Upper lobe of right lung (tissue), 1 donor: ENCODE measurements at places on chromosomes 6 and 20. TPM values are rescaled to one million over a fixed set of nuclear protein-coding genes. Genes with fewer than 3 reads are reported as not detected.

DNA sequence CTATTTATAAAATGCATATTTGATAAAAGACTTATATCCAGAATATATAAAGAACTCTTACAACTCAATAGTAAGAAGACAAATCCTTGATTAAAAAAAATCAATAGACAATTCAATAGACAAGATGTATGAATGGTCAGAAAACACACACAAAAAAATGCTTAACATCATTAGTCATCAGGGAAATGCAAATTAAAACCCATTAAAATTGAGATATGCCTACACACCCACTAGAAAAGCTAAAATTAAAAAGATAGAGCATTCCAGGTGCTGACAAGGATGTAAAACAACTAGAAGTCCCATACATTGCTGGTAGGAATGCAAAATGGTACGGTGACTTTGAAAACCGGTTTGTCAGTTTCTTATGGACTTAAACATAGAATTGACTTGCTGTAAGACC lies 127.1 kb downstream of the TFAP2B start:
- DNase-seq = no peak

GRCh38 chr20:10639077-10639736 lies 34.6 kb downstream of the JAG1 start:
- DNase-seq = no peak

- no peak for DNase-seq
Measured at GRCh38 chr6:34390531-34391472, 1.7 kb downstream of the NUDT3 start.

- no peak for DNase-seq
Measured at GRCh38 chr6:142155895-142156757, 9.1 kb downstream of the VTA1 start.

- no peak for DNase-seq
Measured at GRCh38 chr20:57369596-57369995, 18.5 kb downstream of the RAE1 start.

The PRDM13 gene
- not detected for total RNA-seq

The ZNF334 gene
- 3.0 TPM for total RNA-seq
